ENCODE measurements at places on chromosomes 13 and 19. TPM values are rescaled to one million over a fixed set of nuclear protein-coding genes. Genes with fewer than 3 reads are reported as not detected.
A peak's percentile ranks its signal among the peaks of the same experiment; 100 is the strongest.

DNA sequence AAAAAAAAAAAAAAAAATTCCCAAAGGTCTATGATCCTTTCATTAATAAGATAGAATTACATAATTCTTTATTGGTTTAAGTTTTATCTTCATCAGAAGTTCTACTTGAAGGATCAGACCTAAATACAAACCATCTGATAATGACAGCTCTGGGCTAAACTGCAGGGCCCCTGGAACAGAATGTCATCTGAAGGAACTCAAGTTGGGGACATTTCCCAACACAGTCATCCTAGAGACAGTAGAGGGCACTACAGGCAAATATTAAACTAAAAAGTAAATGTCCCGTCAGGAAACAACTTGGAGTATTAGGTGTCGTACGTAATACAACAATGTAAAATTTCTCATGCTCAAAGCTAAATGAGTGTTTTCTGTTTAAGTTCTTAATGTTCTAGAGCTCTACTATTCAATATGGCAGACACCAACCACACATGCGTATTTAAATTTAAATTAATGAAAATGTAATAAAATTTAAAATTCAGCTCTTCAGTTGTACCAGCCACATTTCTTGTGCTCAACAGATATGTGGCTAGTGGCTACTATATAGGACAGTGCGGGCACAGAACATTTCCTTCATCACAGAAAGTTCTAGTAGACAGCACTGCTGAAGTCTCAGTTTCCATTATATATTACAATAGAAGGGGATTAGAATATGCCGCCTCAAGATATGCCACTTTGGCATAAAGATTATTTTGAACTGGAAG lies 21.8 kb upstream of the NAXD start:
- DNase-seq, result peak; percentile 56

DNA sequence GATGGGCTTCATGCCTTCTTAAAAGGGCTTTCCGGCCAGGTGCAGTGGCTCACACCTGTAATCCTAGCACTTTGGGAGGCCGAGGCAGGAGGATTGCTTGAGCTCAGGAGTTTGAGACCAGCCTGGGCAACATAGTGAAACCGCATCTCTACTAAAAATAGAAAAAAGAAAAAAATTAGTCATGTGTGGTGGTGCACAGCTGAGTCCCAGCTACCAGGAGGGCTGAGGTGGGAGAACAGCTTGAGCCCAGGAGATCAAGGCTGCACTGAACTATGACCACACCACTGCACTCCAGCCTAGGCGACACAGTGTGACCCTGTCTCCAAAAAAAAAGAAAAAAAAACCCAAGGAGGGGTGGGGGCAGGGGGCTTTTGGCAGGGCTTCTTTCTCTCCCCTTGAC lies 7.2 kb downstream of the CARS2 start:
- DNase-seq, result no peak

- no peak for DNase-seq
Observed at GRCh38 chr13:78586706-78587105, 16.6 kb downstream of the POU4F1 start.

DNA sequence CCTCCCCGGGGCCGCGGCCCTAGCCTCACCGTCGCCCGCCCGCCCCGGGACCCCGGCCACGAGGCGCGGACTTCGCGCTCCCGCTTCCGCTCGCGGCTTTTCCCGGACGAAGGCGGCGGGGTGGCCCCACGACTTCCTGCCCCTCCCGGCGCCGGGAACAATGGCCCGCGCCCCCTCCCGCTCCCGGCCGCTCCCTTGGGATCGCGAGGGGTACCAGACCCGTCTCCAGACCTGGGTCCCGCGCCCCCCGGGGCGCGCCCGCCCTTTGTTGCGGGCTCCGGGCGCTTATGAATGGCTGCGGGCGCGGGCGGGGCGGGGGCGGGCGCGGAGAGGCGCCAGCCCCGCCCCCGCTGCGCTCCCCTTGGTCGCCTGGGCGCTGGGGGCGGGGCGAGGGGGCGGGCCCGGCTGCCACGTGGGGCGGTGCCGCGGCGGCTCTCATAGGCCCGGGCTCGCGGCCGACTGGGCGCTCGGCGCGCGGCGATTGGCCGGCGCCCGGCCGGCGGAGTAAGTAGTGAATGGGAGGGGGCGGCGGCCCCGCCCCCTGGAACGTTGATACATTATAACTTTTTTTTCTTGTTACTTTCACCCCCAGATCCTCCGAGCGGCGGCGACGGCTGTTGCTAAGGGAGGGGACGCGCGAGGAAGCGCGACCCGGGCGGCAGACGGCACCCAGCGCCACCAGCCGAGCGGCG lies 1.1 kb downstream of the MIDN start:
- peak; percentile 97 for DNase-seq

Gene UPK1A
- polyA plus RNA-seq, result 0.32 TPM

DNA sequence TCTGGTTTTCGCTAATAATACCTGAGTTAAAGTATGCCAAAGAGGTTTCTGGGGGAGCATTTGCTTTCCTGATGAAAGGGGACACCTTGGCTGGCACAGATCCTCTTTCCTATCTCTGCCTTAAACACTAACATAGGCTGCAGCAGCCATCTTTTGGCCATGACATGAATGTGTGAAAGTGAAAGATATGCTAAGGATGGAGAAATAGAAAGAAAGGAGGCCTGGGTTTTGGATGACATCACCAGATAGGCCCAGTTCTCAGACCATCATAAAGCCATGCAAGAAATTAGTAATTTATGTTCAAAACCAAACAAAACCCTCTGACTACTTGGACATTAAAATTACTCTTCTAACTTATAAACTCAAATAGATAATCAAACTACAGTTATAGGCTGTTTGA lies 279.7 kb downstream of the COG6 start:
- DNase-seq, result no peak

Gene ZNF507
- 15.9 TPM for polyA plus RNA-seq

DNA sequence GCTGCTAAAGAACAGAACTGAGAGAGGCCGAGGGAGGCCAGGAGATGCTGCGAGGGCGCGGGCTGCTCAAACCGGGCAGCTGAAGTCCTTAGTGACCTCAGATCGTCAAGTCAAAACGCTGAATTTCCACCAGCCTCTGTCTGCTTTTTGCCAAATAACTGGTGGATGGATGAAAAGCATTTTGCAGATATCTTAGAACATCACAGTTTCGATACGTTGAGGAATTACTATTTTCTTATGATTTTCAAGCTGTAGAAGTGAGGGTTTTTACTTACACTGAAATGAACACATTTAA lies 2.0 kb downstream of the GPC6 start:
- no peak for DNase-seq

- DNase-seq, result no peak
Observed at GRCh38 chr19:941292-942132, 15.7 kb downstream of the ARID3A start.

Gene KIR3DL2
- not detected for polyA plus RNA-seq

- no peak for DNase-seq
Observed at GRCh38 chr13:36850790-36851438, 31.9 kb downstream of the RFXAP start.

DNA sequence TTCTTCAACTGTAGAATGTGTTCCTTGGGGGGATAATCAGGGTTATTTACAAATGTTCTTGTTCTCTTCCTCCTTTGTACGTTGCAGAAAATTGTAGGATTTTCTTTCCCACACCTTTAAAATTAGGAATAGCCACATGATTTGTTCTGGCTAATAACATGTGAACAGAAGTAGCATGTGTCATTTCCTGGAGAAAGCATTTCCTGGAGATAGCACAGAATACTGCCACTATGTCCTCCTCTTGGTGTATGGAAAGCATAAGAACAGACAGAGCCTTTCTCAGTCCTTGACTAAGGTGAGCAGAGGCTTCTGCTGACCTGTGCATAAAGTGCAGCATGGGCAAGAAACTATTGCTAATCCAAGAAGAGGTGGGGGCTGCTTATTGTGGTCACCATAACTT lies 101.8 kb downstream of the FAM216B start:
- no peak for DNase-seq

DNA sequence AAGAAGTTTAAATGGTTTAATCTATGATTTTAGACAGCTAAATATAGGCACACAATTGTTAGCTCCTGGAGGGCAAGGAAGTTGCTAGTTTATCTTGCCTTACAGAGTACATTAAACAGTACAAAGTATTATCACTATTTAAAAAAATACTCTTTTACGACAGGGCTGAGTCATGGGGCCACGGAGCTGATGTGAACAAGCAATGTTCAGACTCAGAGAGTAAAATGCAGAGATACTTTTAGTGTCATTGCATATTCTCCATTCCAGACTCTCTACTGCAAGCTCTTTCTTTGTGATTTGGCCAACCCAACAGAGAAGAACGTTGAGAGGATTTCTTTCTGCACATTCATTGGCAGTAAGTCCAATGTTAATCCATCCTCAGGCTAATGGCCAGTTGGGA lies 352.4 kb downstream of the SPRY2 start:
- no peak for DNase-seq

- DNase-seq, result peak; percentile 86
Observed at GRCh38 chr13:112885782-112886268, 83.2 kb upstream of the MCF2L start.

Gene NKPD1
- polyA plus RNA-seq, result 0.21 TPM

Gene TNNI3
- polyA plus RNA-seq, result 1.9 TPM

- peak; percentile 95 for DNase-seq
Observed at GRCh38 chr13:57629821-57630235, 1.7 kb upstream of the PCDH17 start.

DNA sequence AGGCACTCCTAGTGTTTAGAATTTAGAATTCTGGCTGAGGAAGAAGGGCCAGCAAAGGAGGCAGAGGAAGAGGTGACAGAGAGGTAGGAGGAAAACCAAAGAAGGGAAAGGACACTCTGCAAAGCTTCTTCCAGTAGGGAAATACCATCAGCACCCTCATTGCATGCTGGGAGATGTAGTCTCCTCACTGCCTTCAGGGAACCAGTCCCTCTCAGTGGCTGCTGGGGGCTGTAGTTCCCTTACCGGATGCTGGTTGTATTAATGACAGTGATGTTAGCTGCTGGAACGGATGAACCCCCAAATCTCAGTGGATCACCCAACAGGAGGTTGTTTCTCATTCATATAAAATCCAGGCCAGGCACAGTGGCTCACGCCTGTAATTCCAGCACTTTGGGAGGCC lies 10.1 kb downstream of the GRIN2D start:
- DNase-seq, result peak; percentile 52

DNA sequence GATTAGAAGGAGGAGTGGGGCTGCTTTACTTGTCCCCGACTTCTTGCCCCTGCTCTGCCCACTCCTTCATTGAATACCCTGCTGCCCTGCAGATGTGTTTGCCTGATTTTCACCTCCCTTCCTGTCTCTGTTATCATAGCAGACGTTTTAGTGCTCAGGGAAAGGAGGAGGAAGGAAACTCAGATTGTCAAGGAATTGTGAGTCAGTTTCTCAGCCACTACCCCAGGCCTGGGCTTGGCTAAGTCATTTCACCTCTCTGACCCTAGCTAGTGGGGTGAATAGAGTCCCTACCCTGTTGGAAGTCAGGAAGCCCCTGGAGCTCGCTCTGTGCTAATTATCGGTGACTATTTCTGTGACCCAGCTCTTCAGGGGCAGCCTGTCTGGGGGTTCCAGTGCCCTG lies 3.9 kb downstream of the BCKDHA start:
- no peak for DNase-seq

Gene CRX
- polyA plus RNA-seq, result not detected

Gene AP1M2
- 0.86 TPM for polyA plus RNA-seq

DNA sequence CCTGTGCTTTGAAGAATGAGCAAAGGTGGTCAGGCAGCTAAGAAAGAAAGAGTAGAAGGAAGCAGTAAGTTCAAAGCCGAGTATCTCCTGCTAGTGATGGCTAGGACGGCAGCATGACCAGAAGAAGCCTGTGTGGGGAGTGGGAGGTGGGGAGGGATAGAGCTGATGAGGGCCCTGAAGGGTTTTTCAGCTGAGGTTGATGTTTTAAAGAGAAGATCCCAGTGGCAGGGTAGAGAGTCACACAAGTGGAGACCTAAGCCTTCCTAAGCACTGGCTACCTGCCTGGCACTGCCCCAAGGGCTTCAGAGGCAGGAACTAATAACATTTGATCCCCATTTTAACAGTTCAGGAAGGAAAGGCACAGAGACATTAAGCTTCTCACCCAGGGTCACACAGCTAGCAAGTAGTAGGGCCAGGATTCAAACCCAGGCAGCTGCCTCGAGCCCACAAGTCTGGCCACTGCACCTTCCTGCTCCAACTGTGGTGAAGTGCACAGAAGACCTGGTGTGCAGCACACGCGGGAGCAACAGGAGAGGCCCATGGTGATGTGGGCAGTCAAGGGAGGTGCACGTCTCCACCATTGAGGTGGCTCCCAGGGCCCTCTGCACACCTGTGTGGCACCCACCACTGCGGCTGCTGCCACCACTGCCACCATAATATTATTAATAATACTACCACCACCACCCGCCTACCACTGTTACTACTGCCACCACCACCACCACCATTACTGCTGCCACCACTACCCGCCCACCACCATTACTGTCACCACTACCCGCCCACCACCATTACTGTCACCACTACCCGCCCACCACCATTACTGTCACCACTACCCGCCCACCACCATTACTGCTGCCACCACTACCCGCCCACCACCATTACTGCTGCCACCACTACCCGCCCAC lies 22.1 kb downstream of the CUL4A start:
- no peak for DNase-seq

Gene IGLON5
- 0.08 TPM for polyA plus RNA-seq

DNA sequence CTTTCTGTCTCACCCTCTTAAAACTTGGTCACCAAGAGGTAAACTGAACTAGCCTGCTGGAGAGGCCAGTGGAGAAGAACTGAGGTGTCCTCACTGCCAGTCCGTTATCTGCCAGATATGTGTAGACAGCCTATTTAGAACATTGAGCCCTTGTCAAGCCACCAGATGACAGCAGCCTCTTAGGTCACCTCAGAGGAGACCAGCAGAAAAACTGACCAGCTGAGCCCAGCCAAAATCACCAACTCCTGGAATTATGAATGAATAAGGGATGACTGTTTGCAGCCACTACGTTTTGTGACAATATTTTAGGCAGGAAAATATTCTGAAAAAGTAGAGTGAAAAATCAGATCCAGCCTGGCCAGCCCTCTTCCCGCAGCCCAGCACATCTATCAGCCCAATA lies 513.9 kb downstream of the DCT start:
- no peak for DNase-seq

- DNase-seq, result no peak
Observed at GRCh38 chr19:525029-525428, 6.5 kb upstream of the CDC34 start.

- no peak for DNase-seq
Observed at GRCh38 chr13:36817996-36818803, 822 bp upstream of the RFXAP start.

DNA sequence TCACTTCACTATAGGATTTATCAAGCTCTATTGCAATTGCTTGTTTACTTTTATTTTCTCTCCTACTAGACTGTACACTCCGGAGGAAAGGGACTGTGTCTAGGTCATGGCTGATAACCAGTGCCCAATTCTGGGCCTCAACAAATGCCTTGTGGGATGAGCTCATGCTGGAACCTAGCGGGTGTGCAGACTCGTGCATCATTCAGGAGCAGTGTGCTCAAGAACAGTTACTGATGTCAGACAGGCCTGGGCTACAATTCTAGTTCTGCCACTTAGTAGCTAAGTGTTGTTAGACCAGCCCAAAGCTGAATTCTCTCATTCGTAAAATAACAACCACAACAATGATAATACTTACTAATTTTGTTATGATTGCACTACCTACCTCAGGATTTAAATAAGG lies 95.4 kb downstream of the CYSLTR2 start:
- DNase-seq, result no peak

Measured in hindlimb muscle (tissue), 1 donor.